ENCODE measurements at places on chromosomes 7 and 10.

DNA sequence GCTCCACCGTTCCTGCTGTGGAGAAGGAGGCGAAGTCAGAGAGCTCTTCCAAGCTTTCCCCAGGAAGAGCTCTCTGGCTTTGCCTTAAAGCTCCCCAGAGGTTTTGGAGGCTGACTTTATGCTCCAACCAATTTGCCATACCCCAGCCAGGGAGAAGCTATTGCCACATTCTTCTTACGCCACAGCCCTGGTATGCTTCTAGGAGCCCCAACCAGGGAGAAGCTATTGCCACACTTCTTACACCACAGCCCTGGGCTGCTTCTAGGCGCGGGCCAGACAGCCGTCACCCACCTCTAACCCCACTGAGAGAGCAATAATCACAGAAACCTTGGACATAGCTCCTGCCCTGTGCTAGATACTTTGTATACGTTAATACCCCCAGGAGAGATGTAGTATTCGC is 951 bp downstream of the ELOVL3 start:
- no peak for DNase-seq

DNA sequence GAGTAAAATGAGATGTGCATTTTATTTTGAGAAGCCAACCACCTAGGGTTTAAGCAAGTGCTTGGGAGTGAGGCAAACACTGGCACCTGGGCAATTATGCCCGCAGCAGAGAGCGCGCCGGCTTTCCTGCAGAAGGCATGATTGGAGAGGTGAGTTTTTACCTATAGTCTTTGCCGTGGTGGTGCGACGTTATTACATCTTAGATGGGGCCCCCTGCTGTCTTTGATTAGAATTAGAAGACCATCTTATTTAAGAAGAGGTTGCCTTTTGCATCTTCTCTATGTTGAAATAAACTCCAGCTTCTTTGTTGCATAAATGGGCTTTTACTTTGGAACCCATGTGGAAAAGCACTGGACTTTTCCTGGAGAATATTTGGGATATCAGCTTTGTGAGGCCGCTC is 409.5 kb downstream of the GLRX3 start:
- peak; percentile 0 for DNase-seq

DNA sequence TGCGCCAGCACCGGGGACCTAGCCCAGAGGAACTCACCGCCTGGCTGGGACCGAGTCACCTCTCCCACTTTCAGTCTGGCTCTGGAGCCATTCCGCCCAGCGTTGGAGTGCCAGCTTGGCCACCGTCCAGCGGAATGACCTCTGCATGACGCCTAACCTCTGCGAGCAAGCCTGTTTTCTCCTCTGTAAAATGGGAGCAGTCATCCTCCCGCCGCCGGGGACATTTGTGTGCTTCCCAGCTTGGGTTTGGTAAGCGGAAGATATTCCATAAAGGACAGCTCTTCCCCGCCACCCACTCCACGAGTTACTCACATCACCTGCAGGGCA is 1.3 kb upstream of the ZCCHC24 start:
- no peak for DNase-seq

- DNase-seq, result no peak
These were observed 39.0 kb downstream of the TET1 start for GRCh38 chr10:68598978-68599770.

- no peak for DNase-seq
These were observed 226.2 kb upstream of the IMMP2L start for GRCh38 chr7:111788286-111789047.

GRCh38 chr7:40156988-40157387 is 22.2 kb downstream of the SUGCT start:
- no peak for DNase-seq

DNA sequence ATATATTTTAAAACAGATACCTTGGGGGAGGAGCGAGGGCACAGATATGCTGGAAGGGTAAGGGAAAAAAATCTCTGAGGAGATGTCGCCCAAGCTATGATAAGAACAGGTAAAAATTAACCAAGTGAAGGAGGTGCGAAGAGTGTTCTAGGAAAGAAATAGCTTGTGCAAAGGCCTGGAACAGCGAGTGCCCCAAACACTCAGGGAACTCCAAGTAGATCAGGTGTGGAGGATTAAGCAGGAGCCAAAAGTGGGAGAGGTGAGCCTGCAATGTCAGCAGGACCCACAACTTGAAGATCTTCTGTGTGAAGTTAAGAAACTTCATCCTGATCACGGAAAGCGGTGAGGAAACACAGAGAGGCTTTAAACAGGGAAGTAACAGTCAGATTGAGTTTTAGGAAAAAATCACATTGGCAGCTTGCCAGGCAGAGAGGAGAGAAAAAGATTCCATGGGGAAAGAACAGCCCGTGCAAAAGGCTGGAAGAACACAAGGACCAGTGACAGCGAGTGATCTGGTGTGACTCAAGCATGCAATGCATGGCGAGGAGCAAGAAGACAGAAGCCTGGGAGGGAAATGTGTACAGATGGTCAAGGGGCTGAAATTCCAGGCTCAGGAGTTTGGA is 30.7 kb downstream of the FGF8 start:
- no peak for DNase-seq

- no peak for DNase-seq
These were observed 55.8 kb upstream of the EXOC4 start for GRCh38 chr7:133196856-133197612.

DNA sequence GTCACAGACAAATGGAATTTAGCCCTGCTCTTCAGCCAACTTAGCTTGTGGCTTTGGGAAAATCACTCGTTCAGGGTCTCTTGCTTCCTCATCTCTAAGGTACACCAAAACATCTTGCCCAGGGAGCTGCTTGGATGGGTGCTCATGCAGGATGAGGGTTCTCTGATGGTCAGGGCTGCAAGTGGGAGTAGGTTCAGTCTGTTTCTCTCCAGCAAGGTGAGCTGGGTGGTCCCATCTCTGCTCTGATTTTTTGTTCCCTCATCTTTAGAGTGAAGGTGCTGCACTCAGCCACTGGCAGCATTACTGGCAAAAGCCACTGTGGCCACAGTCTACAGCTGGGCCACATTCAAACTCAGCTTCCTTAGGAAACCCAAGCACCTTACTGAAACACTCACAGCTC is 149.9 kb upstream of the GPR26 start:
- DNase-seq, result no peak

DNA sequence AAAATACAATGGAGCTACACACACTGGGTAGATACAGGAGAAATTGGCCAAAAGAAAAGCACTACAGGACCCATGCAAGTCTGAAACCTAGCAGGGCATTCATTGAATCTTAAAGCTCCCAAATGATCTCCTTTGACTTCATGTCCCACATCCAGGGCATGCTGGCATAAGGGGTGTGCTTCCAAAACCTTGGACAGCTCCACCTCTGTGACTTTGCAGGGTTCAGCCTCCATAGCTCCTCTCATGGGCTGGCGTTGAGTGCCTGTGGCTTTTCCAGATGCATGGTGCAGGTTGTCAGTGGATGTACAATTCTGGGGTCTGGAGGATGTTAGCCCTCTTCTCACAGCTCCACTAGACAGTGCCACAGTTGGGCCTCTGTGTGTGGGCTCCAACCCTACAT is 626.3 kb upstream of the POT1 start:
- DNase-seq, result no peak

DNA sequence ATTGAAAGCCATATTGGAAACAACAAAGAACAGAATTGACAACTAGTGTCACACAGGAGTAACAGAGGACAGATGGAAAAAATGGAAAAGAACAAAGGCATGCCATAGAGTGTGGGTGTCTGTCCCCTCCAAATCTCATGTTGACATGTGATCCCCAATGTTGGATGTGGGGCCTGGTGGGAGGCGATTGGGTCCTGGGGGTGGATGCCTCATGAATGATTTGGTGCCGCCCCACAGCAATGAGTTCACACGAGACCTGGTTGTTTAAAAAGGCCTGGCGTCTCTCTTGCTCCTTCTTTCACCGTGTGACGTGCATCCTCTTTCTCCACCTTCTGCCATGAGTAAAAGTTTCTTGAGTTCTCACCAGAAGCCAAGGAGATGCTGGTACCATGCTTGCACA is 87.4 kb upstream of the GPR26 start:
- no peak for DNase-seq

DNA sequence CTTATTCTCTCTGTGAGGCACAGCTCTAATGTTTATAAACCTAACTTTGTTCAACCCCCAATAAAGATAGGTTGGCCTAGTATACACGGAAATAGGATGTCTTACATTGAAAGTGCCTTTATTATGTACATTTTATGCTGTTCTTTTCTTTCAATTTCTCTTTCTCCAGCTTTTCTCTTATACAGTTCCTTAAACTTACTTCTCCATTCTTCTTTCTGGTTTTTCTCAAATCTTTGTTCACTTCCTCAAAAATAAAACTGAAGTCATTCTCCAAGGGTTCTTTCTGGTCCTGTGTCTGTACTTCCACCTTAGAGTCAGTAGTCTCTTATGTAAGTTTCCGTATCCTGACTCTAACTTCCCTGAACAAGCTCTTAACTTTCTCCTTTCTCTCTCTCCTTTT is 29.2 kb upstream of the NAMPT start:
- DNase-seq, result no peak

GRCh38 chr7:105261689-105262088 is 127.0 kb downstream of the SRPK2 start:
- DNase-seq, result peak; percentile 76

GRCh38 chr10:28326516-28327490 is 23.9 kb upstream of the MPP7 start:
- DNase-seq, result no peak

DNA sequence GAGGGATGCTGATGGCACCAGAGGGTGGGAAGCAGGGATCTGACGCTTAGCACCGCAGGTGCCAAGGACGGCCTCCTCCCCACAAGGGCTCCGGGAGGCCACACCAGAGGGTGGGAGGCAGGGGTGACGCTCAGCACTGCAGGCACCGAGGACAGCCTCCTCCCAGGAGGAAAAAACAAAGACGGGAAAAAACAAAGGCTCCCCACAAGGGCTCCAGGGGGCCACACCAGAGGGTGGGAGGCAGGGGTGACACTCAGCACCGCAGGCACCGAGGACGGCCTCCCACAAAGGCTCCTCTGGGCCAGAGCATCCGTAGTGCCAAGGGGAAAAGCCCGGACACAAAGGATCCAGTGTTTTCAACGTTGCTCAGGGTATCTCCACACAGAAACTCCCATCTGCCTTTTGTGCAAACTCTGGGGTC is 25.6 kb downstream of the DIP2C start:
- DNase-seq, result no peak

DNA sequence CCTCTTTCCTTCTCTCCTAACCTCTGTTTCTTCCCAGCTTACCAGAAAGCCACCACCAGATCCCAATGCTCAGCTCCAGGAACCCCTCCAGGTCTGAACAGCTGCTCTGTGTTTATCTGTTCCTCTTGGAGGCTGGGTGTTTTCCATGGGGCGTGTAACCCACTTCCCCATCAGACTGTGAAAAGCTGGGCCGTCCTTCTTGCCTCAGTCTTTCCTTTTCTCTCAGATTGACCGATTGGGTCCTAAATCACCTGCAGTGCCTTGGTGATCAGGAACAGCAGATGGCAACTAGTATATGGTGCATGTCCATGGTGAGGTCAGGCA is 4.8 kb downstream of the SH3PXD2A start:
- no peak for DNase-seq

DNA sequence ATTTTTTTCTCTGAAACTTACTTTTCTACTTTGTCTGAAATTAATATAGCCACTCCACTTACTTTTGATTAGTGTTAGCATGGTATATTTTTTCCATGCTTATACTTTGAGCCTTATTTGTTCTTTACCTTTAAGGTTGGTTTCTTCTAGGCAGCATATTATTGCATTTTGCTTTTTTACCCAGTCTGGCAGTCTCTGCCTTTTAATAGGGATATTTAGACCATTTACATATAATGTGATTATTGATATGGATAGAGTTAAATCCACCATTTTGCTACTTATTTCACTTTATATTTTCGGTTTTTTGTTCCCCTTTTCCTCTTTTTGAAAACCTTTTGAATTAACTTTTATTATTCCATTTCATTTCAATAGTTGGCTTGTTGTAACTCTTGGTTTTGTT is 30.3 kb downstream of the CYP26A1 start:
- DNase-seq, result no peak

- no peak for DNase-seq
These were observed 97.3 kb downstream of the PAXIP1 start for GRCh38 chr7:154905615-154906014.

GRCh38 chr7:113307147-113307546 is 188.8 kb upstream of the SMIM30 start:
- DNase-seq, result no peak

DNA sequence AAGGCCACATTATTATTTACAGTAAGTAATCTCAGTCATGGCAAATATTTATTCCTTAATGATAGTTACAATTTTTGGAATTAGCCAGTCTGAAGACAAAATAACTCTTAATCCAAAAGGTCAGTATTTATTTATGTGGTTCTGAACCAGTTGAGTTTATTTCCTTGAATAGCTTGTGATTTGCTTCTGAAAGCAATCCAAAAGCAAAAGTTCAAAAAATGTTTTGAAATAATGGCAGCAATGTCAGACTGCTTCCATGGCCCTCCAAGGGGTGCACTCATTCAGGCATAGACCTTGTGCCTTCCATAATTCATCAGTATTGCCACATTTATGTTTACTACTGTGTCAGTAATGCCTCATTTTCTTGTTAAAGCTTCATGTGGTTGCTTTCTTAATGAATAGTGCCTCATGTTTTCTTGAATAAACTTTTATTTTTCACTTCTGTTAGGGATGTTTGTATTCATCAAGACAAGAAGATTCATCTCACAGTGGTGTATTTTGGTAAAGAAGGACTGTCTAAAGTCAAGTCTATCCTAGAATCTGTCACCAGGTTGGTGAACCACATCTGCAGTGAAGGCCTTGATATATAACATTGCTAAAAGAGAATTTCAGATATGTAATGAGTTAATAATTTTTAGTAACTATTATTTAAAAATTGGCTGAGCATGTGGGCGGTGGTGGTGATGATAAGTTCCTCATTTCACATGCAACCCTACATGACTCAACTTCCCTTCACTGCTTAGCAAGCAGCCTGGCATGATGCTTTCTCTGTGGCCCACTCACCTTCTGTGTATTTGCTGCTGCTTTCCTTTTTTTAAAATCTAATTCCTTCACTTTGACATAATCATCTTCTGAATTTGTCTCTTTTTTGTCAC is 22.0 kb downstream of the CSGALNACT2 start:
- no peak for DNase-seq

DNA sequence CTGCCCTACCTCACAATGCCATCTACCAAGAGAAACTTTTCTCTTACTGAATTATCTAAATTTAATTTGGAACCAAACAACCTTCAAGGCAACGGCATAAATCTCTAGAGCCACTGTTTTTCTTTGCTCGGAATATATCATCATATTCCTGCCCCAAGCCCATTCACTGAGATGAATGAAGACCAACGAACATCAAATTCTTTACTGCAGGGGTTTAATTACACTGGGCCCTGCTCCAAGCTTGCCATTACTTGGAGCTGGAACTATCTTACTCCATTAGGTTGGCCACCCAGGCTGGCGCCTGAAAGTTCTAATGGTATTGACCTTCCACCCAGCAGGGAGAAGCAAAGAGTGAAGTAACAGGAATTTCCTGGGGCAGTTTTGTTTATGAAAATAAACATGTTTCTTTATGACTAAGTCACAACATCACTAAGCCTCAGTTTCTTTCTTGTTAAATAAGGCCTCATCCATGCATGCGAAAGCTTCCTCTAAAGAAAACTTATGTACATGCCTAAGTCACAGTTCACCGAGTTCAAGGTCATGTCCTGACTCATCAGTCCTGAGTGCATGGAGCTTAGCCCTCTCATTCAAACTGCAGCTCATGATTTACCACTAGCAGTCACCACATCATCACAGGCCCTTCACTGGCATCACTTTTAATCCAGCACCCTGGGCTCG is 42.1 kb upstream of the ANAPC16 start:
- DNase-seq, result no peak

- DNase-seq, result no peak
These were observed 41.6 kb downstream of the PIK3AP1 start for GRCh38 chr10:96678725-96679124.
